ENCODE measurements at places on chromosomes 3 and 15.
A peak's percentile ranks its signal among the peaks of the same experiment; 100 is the strongest.

DNA sequence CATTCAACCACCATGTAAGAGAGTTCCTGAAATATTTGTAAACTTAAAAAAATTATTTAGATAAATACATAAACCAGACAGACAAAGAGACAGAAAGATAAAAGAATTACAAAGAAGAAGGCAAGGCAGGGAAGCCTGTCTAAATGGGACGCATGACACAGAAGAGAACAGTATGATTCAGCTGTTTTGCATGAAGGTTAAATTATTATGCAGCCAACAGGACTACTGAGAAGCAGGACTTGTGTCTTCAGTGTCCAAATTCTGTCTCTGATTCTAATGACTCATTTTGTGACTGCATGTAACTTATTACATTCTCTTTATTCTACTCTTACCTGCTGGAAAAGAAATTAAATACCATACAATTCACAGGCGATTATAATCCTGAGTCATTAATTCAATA, 340.4 kb upstream of the KCNMB2 start:
- DNase-seq: no peak

GRCh38 chr3:23071758-23072157, 131.4 kb upstream of the UBE2E2 start:
- no peak for DNase-seq

- no peak for DNase-seq
These were observed 18.1 kb downstream of the DNAJB11 start for GRCh38 chr3:186588632-186589031.

DNA sequence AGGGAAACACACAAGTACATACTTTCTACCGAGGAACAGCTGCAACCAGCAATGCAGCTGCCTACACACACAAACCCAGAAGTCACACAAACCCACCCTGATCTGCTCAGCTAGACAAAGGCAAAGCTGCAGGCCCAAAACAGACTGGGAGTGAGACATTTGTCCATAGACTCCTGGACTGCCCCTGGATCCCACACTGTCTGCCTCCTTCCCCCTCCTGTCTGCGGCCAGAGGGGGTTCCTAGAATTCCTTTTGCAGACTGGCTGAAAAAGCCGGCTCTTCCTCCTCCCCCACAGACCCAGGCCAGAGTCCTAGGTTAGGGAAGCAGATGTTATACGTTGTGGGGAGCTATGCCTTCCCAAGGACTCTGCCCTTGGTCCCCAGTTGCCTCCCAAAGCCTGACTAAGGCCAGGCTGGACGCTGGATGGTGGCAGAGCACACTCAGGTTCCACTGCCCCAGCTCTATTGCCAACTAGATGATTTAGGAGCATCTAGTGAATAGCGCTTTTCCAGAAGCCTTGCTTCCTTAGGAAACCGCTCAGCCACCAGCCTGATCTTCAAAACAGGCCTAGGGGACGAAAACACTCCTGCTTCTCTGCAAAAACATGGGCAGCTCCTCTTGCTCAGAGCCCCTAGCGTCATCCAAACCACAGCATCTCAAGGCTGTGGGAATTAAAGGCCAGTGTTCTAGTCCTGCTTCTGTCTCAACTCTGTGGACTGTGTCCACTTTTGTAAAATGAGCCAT, 37.4 kb upstream of the CILP start:
- DNase-seq: peak; percentile 83

DNA sequence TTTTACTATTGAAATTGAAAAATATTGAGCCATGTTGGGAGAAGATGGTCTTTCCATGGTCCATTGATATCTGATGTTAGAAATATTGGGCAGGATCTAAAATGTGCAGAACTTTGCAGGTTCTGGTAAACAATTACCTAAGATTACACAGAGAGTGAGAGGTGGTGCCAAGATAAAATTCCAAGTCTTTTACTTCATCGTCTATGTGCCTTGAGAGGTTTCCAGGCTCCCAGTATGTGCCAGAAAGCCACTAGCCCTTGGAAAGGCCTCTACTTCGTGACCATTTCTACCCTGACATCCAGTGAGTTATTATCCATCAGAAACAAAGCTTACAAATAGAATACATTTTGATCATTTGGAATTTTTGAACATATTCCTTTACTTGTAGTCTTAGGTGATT, 27.6 kb downstream of the CD200 start:
- peak; percentile 52 for DNase-seq

DNA sequence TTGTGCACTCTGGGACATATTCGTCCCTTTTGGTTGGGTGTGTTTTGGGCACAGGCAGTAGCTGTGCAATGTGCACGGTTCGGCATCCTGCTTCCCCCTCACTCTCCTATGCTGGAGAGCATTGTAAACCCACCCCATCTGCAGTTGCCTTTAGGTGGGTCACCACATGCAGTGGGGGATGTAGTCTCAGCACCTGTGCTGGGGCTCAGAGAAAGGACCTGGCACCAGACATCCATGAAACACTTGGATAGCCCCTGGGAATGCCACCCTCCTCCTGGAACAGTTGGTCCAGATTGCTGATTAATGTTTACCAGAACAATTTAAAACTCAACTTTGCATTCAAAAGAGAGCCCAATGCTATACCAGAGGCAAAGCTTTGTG, 123.9 kb upstream of the MEF2A start:
- no peak for DNase-seq

- no peak for DNase-seq
These were observed 16.1 kb downstream of the ZNF80 start for GRCh38 chr3:114221165-114221880.

DNA sequence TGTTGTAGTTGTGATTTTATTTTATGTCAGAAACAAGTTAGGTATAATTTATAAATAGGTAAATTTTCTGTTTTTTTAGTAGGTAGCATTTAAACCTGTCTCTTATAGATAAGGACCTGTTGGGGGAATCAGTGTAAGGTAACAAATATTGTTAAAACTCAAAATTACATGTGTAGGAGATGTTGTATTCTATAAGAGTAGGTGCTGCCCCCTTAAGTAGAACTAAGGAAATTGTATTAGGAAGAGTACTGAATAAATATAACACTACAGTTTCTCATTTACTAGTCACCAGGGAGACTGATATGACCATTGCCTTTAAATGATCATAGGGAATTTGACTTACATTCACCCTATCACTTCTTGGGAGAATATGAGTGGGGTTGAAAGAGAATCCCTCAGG, 31.2 kb downstream of the SLC25A36 start:
- DNase-seq: no peak

Measured in muscle of back (tissue), 13 donors.